ENCODE measurements at places on chromosomes 1 and 21.

DNA sequence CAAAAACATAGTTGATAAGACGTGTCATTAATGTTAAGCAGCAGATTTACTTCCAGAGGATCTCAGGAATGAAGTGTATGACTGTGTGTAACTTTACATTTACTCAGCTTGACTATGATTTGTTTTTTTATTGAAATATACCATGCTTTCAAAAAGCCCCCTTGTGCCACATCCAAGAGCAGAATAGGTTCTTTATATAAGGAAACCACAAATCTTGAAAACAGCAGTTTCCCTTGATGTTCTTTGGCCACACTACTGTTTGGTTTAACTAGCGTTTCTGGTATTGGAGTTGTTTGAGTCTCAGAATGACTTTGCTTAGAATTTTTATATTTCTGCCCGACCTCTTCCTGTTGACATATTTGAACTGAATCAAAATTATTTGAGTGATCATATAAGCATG, 25.0 kb downstream of the LRRC8C start:
- no peak for DNase-seq

DNA sequence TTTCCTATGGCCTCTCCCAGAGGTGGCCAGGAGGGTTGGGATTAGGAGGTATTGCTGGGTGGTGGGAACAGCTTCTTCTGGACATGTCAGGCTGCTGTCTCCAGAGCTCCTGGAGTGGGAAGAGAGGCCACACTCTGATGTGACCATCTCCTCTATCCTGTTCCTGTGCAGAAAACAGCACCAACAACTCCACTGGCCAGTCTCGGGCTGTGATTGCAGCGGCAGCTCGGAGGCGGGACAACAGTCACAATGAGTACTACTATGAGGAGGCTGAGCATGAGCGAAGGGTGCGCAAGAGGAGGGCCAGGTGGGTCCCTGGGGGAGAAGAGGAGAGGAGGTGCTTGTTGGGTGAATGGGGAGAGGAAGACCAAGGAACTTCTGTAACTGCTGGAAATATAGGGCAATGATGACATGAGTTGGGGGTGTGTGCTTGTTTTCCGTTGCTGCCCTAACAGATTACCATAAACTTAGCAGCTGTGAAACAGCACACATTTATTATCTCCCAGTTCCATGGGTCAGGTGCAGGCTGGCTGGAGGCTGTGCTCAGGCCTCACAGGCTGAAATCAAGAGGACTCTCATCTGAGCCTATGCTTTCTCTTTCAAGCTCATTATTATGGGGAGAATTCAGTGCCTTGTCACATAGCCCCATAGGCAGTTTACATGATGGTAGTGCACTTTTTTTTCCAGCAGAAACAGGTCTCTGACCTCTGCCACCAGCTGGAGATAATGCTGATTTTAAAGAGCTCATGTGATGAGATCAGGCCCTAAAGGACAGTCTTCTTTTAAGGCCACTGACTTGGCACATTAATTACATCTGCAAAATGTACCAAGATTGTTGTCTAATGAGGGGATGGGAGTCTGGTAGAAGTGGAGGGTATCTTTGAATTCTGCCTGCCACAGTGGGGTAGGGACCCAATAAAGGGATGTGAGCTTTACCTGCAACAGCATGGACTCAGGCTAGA, 20.8 kb downstream of the VANGL2 start:
- no peak for DNase-seq

- DNase-seq, result no peak
Measured at GRCh38 chr1:102546251-102546650, 549.5 kb upstream of the OLFM3 start.

DNA sequence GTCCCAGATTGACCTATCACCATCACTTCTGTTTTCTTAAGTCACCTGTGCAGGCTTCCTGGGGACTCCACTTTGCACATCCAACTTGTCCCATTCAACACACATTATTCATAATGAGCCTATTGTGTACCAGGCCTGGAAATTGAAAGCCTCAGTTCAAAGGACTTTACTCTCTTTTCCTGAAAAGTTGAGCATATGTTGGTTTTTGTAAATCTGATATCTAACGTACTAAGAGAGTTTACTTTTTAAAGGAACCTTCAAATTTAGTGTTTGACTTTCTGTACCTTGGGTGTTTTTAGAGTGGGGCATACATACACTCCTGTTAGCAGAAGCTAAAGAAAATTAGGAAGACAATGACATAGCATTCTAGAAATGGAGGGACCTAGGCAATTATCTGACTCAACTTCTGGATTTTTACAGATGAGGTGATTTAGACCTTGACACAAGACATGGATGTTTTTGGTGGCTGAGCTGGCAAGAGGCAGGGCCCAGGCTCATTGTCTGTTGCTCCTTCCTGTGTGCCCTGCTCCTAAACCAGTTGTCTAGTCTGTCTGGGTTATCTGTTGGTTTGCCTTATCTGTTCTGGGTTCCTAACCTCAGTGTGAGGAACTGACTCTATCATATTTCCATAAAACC, 336.5 kb downstream of the RPS6KC1 start:
- DNase-seq, result no peak

DNA sequence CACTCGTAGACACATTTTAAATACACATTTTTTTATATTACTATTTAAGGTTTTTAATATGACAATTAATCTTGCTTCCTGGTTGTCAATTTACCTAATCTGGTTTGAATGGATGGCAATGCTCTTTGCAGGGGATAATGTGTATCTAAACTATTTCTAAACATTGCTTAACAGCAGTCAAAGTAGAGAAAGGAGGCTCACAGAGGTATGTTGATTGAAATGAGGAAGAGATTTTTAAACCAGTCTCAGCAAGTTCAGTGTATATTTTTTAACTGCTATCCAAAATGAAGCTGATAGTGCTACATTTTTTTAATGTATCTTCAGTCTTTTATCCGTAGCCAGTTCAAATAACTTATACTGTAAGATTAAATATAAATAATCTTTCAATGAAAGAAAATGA, 17.4 kb downstream of the FMO1 start:
- no peak for DNase-seq

DNA sequence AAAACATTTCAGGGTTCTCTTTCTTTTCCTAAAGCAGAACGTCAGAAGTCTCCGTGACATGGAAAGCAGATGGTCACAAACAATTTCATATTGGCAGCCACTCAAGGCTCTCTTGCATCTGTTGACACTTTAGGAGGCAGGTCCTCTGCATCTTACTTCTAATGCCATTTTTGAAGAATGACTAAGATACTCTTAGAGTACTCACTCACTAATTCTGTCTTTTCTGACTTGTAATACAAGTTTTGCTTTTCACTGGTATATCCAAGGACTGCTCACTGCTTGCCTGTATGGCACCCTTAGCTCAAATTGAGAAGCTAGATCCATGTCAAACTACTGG, 68.3 kb downstream of the PRRX1 start:
- DNase-seq, result no peak

GRCh38 chr1:200836213-200836612, 36.6 kb upstream of the GPR25 start:
- no peak for DNase-seq

DNA sequence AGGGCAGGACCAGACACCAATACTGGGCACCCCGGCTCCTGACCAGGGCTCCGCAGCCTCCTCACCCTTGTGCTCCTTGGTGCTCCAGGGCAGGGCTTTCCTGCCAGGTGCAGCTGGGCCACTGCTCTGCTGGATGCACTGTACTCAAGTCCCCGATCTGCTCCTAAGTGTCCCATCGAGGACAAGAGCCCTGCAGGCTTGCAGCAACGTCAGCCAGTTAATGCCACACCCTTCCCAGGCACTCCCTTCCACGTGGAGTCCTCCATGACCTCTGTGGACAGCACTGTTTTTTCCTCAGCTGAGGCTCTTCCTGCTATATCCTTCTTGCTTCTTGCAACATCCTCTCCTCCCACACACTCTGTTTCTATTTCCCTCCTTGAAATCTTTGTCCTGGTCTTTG, 94.0 kb upstream of the NGF start:
- DNase-seq, result no peak

DNA sequence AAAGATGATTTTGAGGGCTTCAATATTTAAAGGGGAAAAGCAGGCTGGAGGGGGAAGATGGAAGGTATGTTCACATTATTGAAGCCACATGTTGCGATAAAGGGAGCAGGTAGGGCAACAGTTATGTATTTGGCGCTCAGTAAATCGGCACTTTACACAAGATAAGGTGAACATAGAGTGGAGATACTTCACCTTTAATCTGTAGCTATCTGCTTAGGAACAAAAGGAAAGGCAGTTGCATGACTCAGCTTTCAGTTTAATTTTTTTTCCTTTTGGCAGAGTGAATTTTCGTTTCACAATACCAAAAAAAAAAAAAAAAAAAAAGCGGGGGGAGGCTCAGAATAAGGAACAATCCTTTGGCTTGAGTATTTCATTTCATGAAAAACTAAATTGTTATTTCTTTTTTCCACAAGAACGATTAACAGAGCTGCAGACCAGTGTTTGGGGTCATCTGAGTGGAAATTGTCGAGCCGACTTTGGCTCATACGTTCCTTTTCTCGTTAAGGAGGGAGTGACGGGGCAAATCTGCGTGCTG, 1.1 kb upstream of the COQ8A start:
- DNase-seq, result no peak

- no peak for DNase-seq
Measured at GRCh38 chr1:234667600-234668576, 57.9 kb upstream of the IRF2BP2 start.

- no peak for DNase-seq
Measured at GRCh38 chr1:164579381-164579780, 20.4 kb downstream of the PBX1 start.

DNA sequence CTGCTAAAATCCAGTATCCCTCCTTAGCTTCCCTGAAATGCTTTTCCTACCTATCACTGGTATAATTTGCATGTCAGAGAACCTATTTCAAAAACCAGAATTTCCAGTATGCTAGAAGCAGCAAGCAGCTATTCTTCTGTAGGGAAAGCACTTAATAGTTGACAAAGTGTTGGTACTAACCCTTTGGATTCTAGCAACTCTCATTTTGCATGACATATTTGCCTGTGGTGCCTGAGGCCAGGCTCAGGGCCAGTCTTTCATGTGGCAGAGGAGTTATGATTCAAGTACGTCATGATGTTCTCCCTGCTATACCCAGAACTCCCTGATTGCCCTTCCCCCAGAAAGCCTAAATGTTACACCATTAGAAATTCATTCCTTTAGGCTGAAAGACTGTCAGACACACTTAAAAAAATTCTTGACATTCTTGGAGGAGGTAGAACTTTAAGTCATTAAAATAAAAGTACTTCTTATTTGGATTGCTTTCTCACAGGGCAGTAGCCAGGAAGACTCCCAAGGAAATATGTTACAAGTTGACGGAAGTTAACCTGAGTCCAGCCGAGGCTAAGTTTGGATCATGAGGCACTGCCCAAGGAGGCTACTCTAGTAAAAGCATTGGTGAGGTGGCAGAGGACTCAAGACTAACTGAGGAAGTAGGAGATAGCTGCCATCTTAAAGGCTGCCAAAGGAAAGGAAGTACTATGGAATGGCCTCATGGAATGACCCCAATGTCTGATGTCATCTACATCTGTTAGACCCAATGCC, 298.4 kb upstream of the SPAG17 start:
- no peak for DNase-seq

GRCh38 chr1:205936311-205936710, 6.9 kb downstream of the SLC26A9 start:
- no peak for DNase-seq

GRCh38 chr1:225931270-225932136, 7.5 kb upstream of the PYCR2 start:
- no peak for DNase-seq

- DNase-seq, result no peak
Measured at GRCh38 chr1:20182415-20182814, 3.5 kb upstream of the UBXN10 start.

DNA sequence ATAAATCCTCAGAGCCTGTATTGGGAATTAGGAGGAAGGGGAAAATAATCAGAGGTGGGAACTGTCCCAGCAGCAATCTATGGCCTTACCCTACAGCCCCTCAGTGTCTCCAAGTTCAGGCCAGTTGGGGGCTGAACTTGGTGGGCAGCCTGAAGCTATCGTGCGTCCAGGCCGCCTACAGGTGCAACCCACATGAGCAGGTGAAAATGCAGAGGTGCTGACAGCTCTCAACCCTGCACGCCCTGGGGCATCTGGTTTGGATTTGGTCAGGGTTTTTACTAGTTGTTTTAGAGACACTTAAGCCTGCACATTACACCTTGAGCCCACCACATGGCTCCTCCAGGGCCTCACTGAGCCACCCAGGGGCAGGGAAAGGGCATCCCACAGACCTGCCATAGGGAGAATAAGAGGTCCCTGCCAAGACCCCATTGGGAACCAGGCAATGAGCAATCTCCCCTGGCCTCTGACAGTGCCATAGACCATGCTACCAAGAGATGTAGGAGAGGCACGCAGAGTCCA, 209.5 kb downstream of the FOXD2 start:
- no peak for DNase-seq

DNA sequence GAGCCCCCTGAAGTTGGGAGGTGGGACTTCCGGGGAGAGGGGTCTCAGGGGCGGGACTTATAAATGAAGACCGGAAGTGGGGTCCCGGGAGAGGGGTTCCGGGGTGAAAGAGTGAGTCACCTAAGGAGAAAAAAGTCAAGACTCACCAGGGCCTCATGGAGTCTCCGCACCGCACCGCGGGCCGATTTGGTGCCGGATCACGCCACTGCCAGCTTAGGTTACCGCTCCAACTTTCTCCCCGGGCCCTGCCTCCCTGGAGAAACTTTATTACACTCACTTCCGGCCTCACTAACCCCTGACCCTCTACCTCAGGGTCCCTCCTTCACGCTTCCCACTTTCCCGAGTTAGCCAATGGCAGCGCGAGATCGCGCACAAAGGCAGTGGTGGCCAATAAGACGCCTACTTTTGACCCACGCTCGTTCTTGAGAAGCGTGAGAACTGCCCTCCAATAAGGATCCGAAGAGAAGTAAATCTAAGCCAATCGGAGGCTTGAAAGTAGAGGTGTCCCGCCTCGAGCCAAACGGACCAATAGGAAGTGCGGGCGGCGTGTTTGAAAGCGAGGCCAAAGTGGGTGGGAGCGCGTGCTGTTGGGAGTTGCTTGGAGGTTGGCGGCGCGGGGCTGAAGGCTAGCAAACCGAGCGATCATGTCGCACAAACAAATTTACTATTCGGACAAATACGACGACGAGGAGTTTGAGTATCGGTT, at the start of gene CKS1B:
Gene CKS1B (plus strand): TSS at position 580 of the 706 bp plus-strand sequence. CDS start 65 bp downstream, at position 645.
- DNase-seq, result peak; percentile 90

DNA sequence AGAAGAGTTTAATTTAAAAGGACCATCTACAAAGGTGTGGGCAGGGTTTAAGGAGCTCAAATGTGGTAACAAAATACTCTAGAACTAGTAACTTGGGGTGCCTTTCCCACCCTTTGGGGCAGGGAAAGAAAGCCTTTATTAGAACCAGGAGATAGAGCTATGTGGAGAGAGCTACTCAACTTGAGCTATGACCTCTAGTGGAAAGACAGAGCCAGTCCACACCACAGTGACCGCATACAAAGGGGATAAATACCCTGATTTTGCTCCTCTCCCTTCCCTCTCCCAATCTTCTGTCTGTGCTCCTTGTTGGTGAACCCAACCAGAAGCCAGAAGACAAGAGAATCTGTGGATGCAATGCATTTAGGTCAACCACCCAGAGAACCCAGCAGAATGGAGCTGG, 54.4 kb upstream of the JAK1 start:
- no peak for DNase-seq

Measured in activated CD4-positive, alpha-beta T cell treated with anti-CD3 and anti-CD28 coated beads for 24 hours (primary cell).